ENCODE measurements at places on chromosomes 16 and 17.

DNA sequence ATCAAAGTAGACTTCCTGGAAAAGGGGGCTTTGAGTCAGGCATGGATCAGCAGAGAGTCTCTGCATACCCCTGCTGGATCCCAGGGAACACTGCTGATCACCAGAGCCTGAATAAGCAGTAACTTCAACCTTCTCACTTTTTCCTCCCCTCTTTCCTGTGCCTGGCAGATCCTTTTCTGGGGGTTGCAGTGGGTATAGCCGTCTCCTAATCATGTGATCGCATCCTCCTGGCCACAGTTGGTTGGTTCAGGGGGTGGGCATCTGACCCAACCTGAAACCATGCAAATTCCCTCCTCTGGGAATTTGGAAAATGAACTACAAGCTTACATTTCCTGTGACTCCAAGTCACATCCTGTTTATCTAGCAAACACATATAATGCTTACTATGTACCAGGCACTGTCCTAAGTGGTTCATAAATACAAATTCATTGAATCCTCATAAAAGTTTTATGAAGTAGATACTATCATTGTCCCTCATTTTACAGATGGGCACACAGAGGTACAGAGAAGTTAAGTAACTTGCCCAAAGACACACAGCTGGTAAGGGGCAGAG is 120.3 kb downstream of the AXIN2 start:
- no peak for DNase-seq

GRCh38 chr17:75260641-75261335 is 618 bp downstream of the GGA3 start:
- DNase-seq = no peak

- DNase-seq = no peak
These were observed 7.0 kb downstream of the CDR2L start for GRCh38 chr17:74994440-74994839.

GRCh38 chr17:78852709-78853121 is 12.1 kb upstream of the USP36 start:
- no peak for DNase-seq

DNA sequence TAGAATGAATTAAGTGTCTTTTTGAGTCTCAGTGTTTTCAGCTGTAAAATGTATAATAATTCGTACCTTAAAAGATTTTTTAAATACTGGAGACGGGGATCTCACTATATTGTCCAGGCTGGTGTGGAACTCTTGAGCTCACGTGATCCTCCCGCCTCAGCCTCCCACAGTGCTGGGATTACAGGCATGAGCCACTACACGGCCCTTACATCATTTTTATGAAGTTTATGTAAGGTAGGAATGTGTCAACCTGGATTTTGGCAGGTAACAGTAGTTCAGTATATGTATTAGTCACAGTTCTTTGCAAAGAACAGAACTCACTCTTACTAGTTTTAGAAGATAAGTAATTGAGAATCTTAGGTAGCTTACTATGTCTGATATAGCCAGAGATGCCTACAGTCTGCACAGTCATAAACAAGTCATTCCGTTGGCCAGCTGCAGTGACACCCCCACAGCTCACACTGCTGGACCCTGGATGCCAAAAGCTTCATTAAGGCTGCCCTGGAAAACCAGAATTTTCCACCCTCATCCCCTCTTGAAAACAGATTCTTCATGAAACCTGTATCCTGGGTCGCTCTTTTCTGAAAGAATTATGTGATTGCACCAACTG is 583 bp upstream of the COX6A2 start:
- DNase-seq = no peak

GRCh38 chr16:27843800-27844199 is 219.7 kb downstream of the GSG1L start:
- no peak for DNase-seq

GRCh38 chr16:11315510-11315909 is 29.7 kb upstream of the RMI2 start:
- DNase-seq = no peak

DNA sequence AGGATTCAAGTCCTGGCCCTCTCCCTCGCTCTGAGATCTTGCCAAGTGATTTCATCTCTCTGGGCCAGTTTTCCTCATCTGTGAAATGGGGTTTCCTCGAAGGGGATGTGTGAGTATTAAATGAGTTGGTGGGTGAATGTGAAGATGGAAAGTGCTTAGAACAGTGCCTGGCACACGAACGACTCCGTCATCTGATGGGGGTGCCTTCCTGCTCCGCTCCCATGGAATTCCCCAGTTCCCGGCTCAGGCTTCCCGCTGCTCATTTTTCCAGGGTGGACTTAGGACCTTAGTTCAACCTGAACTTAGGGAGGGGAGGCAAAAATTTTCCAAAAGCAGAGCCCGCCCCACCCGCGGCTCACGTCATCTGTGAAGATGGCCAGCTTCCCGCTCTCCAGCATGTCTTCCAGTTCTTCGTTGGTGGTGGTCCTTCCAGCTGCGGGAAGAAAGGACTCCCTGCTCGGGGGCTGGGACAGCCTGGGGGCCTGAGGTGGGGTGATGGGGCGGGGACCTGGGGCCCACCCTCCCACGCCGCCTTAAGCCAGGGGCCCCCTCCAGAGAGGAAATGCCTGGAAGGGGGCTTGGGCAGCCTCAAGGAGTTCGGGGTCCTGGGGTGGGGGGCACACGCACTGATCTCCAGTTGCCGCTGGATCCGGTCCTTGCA is 11.4 kb downstream of the HSD3B7 start:
- DNase-seq = peak; percentile 65

DNA sequence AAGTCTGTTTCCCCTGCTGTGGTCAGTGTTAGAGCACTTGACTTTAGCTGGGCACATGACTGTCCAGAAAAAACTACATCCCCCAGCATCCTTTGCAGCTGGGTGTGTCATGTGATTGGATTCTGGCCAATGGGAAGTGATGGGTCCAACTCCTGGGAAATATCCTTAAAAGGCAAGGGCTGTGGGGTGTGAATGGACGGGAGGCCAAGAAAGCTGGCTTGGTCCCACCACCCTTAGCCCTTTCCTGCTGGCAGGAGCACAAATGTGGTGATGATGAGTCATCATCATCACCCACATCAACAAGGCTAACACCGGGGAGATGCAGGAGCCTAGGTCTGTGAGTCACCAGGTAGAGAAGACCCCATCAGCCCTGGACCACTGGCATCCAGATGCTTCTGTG is 341.7 kb downstream of the C16orf95 start:
- DNase-seq = no peak

GRCh38 chr17:47707884-47708283 is 13.9 kb downstream of the TBKBP1 start:
- DNase-seq = no peak

- peak; percentile 63 for DNase-seq
These were observed 30.3 kb downstream of the CHD9NB start for GRCh38 chr16:53022374-53022773.

GRCh38 chr16:76292218-76292617 is 15.0 kb downstream of the CNTNAP4 start:
- DNase-seq = no peak

DNA sequence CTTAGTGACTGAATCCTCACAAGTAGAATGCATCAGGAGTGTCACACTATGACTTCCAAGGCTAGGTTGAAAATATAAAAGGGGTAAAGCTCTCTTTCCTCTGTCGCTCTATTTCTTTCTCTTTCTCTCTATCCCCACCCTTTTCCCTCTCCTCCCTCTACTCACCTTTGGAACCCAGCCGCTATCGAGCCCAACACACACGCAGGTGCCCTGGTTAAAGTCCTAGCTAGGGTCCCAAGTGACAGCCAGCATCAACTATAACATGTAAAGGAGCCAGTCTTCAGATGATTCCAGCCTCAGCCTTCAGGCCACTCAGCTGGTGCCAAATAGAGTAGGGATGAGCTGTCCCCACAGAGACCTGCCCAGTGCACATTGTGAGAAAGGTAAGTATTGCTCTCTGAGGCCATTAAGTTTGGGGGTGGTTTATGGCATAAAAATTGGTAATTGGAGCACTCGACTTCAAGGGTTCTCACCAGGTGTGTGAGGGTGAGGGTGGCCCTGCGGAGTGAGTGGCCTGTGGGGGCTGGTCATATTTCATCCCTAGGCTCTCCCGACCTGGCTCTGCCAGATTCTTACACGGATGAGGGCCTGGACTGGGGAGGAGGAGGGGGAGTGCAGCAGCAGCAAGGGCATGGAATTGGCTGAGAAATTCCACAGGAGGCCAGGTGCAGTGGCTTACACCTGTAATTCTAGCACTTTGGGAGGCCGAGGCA is 14.9 kb upstream of the C16orf54 start:
- DNase-seq = no peak

DNA sequence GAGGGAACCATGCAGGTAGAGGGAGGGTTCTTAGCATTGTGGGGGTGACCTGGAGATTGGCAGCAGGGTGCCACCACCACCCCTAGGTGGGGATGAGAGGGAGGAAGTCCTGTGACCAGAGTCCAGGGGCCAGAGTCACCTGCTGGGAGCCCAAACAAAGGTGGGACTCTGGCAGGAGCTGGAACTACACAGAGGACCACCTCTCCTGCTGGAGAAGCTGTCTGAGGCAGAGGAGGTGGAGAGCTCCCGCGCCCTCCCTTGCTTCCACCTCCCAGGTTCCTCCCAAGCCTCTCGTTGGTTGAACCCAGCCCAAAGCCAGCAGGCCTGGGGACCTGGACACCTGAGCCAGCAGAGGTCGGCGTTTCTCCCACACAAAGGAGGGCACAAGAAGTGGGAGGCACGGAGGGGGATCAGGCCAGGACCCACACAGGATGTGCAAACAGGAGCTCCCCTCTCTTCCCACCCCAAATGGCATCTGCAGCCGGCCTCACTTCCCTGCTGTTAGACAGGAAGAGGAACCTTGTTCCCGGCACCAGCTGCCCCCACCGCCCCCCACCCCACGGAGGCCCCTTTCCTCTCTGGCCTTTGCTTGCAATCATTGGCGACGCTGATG is 154.6 kb downstream of the SEC14L1 start:
- DNase-seq = no peak

- no peak for DNase-seq
These were observed 95.3 kb downstream of the SOCS1 start for GRCh38 chr16:11160676-11161115.
